Activated CD4-positive, alpha-beta T cell treated with anti-CD3 and anti-CD28 coated beads for 36 hours (primary cell): ENCODE measurements at places on chromosomes 7 and 10. TPM values are rescaled to one million over a fixed set of nuclear protein-coding genes. Genes with fewer than 3 reads are reported as not detected.
A peak's percentile ranks its signal among the peaks of the same experiment; 100 is the strongest.

The TMEM176B gene
- not detected for total RNA-seq

The ANKRD22 gene
- 0.37 TPM for total RNA-seq

The GDF10 gene
- total RNA-seq = 0.32 TPM

The OPN4 gene
- total RNA-seq = not detected

The SYT15B gene
- total RNA-seq = 0.12 TPM

GRCh38 chr7:91191771-91192170 is 72.5 kb upstream of the FZD1 start:
- no peaks in the 10 kb centered on the region for H3K4me1 ChIP-seq
- H3K27ac ChIP-seq = no peak overlapping the region
- H3K4me3 ChIP-seq = no peak overlapping the region
- H3K27me3 ChIP-seq = peaks cover 4% of the 10 kb centered on the region

DNA sequence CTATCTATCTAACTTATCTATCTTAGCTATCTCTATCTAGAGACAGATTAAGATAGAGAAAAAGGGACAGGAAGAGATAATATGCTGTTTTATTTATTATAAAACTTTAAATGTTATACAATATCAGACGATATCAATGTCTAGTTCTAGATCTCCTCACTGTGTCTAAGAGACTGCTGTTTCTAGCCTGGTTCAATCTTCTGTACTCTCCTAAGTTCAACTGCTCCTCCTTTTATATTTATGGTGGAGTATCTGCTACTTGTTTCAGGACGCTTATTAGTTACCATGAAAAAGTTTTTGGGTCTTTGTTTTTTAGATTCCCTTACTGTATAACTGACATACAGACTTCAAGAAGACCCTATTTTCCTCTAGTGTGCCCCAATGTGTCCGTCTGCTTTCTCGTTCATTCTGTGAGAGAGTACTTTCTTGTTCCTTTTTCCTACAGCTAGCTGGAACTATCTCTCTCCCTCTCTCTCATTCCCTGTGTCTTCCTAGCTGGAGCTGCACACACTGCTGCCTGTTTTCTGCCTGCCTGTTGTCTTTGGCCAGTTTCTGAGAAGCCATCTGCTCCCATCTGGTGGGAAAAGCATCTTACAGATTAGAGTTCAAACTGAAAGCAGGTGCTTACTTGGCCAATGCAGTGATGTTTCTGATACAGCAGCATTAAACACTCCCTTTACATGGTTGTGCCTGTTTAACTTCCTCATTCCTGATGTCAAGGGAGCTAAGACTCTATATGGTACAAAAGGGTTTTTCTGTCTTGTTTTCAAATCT is 49.4 kb upstream of the ARL4A start:
- no peak for DNase-seq
- peak overlapping the region; percentile 23 for H3K4me3 ChIP-seq
- H3K27ac ChIP-seq = peak overlapping the region; percentile 66
- H3K36me3 ChIP-seq = no peaks in the 10 kb centered on the region

- peaks cover 6% of the 10 kb centered on the region for H3K36me3 ChIP-seq
- H3K27me3 ChIP-seq = no peaks in the 10 kb centered on the region
- no peak overlapping the region for H3K4me3 ChIP-seq
- no peak for DNase-seq
- H3K4me1 ChIP-seq = peaks cover 12% of the 10 kb centered on the region
Observed at GRCh38 chr7:23295401-23295697, 3.8 kb upstream of the MALSU1 start.

- H3K4me1 ChIP-seq = no peaks in the 10 kb centered on the region
- no peak overlapping the region for H3K4me3 ChIP-seq
- no peaks in the 10 kb centered on the region for H3K27me3 ChIP-seq
- DNase-seq = no peak
- H3K27ac ChIP-seq = no peak overlapping the region
Observed at GRCh38 chr10:56836659-56837058, 475.6 kb upstream of the ZWINT start.

DNA sequence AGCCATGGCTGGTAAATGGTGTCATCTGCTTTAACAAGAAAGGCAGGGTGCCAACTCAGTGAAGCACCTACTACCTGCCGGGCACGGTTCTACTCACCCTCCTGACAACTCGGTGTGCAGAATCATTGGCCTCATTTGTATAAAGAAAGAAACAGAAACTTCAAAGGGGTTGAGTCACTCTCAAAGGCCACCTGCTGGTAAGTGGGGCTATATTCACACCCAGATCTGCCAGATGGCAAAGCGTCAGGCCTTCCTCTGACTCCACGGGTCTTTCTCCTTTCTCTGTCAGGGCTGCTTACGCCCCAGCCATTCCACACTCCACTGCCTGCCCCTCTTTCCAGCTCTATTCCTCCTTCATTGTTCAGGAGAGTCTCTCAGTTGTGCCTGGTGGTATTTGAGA is 309.2 kb downstream of the GFRA1 start:
- H3K4me1 ChIP-seq = no peaks in the 10 kb centered on the region
- no peak overlapping the region for H3K4me3 ChIP-seq

GRCh38 chr10:34526186-34526585 is 288.9 kb downstream of the PARD3 start:
- H3K4me1 ChIP-seq = no peaks in the 10 kb centered on the region
- H3K27me3 ChIP-seq = peaks cover 7% of the 10 kb centered on the region
- no peak overlapping the region for H3K27ac ChIP-seq
- H3K36me3 ChIP-seq = no peaks in the 10 kb centered on the region

DNA sequence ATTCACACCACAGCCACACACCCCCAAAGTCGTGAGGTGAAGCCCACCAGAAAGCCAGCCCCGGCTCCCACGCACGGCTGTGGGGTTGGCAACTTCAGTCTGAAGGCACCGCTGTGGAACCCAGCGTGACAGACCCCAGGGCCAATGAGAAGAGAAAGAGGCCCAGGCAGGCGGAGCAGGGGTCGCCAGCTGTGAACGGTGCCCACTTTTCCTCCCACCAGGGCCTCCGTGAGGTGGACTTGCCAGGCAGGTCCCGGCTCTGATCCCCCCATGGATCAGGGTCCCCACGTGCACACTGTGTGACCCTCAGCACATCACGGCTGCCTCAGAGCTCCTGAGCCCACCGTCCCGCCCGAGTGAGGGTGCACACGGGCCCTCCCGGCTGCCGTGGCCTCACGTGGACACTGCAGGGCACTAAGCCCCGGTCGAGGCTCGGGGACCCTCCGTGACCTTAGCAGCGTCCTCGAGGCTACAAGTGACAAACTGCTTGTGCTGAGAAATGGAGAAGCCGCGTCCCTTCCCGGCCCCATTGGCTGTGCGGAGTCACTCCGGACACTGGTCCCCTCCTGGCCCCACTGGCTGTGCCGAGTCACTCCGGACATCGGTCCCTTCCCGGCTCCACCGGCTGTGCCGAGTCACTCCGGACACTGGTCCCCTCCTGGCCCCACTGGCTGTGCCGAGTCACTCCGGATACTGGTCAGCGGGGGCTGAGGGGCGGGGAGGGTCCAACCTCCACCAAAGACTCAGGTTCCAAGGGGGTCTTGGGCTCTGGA is 72.4 kb upstream of the PDGFA start:
- peaks cover 39% of the 10 kb centered on the region for H3K36me3 ChIP-seq
- no peak for DNase-seq
- no peak overlapping the region for H3K4me3 ChIP-seq
- H3K4me1 ChIP-seq = peaks cover 24% of the 10 kb centered on the region
- no peaks in the 10 kb centered on the region for H3K27me3 ChIP-seq

GRCh38 chr7:91383053-91383904 is 119.0 kb downstream of the FZD1 start:
- H3K4me1 ChIP-seq = no peaks in the 10 kb centered on the region
- H3K27ac ChIP-seq = no peak overlapping the region
- H3K4me3 ChIP-seq = no peak overlapping the region

DNA sequence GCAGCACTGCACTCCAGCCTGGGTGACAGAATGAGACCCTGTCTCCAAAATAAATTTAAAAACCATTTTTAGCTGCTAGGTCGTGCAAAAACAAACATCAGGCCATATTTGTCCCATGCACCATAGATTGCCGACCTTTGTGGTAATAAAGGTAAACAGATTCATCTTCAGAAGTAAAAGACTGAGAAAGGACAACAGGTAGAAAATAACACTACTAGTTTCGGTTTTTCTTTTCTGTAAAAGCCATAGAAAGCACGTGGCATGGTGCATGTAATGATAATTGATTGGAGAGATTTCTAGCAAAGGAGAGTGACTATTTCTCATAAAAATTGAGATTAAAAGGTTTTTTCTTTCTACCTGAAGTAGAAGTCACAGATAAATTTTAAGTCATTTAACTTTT is 93.9 kb downstream of the DNAH11 start:
- no peak overlapping the region for H3K4me3 ChIP-seq
- H3K27ac ChIP-seq = no peak overlapping the region
- no peaks in the 10 kb centered on the region for H3K36me3 ChIP-seq
- H3K27me3 ChIP-seq = peaks cover 9% of the 10 kb centered on the region
- no peak for DNase-seq

DNA sequence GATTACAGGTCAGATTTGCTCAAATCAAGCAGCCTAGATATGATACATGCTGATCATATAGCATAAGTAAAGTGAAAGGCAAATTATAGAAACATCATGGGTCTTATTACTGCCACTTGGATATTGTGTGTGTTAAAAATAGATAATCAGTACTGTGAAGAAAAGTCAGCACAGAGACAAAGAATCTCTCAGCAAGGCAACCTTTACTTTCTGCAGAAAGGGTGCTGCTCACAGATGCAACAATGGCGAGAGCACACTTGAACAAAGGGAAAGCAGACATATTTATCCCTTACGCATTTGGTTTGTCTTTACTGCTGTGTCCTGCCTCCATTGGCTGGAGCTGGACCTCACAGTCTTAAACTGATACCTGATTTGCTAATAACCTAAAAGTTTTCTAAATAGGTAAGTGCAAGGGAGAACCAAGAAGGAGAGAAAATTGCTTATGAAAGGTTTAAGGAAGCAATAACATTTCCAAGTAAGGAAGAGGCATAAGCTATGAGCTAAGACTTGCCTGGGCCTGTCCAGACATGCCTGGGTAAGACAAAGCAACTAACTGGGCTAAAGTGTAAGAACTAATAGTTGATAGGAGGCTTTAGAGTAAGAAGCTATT is 1310.8 kb upstream of the LRRTM3 start:
- H3K4me3 ChIP-seq = no peak overlapping the region
- no peaks in the 10 kb centered on the region for H3K36me3 ChIP-seq
- no peak for DNase-seq
- H3K27me3 ChIP-seq = no peaks in the 10 kb centered on the region
- H3K4me1 ChIP-seq = no peaks in the 10 kb centered on the region
